ENCODE measurements at places on chromosomes 3 and 15. TPM values are rescaled to one million over a fixed set of nuclear protein-coding genes. Genes with fewer than 3 reads are reported as not detected.

The THPO gene
- polyA plus RNA-seq, result not detected

DNA sequence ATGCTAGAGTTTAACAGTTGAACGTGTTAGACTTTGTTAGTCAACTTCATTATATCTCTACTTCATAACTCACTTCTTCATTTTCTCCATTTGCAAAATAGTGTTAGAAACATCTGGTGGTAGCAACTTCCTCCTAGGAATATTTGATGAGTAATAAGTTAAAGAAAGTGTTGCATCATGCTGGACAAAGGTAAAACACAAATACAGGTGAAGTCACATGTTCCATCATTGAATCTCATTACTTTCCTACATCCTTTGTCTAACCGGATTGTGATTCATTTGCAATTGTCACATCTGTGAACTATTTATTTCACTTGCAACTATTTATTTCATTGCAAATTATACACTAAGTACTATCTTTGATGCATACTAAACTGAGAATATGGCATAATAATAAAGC is 186.5 kb downstream of the TUSC7 start:
- DNase-seq, result no peak

GRCh38 chr3:64187065-64187959 is 38.0 kb downstream of the PRICKLE2 start:
- DNase-seq, result no peak

DNA sequence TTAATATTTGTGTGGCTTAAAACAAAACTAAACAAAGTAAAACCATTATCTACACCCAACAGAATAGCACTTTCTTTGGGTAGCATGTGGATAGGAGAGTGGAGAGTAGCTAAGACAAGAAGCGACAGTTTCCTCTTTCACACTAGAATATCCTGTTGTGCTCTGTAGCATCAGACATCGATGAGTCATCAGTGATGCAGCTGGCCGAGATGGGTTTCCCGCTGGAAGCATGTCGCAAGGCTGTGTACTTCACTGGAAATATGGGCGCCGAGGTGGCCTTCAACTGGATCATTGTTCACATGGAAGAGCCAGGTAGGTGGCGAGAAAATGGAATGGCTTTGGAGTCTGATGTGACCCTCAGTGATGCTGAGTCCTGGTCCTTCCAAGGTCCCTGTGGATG is 108.1 kb downstream of the USP13 start:
- no peak for DNase-seq

- DNase-seq, result no peak
These were observed 9.1 kb downstream of the NCEH1 start for GRCh38 chr3:172701751-172702150.

The NPAP1 gene
- not detected for polyA plus RNA-seq

DNA sequence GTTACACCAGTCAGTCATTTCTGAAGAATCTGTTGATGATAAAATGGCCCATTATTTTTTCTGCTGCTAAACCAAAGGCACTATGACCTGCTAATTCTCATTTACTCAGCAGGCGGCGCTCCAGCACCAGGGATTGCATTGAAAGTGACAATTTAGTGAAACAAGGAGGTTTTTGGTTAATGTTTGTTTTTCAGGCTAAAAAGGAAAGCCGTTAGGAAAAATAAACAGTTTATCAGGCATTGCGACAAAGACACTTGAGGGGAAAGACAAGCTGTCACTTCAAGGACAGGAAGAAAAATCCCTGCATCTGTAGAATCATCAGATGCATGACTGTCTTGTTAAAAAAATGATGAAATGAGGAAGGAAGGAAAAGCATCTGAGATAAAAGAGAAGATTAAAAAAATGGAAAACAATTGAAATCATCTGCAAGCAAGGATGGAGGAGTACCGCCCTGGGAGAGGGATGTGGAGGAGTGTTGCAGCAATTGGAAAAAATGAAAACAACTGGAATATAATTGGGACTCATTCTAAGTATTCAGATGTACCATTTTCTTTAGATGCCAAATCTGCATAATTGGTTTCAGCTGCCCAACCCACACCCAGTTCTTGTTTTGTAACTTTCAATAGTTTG is 54.0 kb downstream of the NR1D2 start:
- peak; percentile 30 for DNase-seq

DNA sequence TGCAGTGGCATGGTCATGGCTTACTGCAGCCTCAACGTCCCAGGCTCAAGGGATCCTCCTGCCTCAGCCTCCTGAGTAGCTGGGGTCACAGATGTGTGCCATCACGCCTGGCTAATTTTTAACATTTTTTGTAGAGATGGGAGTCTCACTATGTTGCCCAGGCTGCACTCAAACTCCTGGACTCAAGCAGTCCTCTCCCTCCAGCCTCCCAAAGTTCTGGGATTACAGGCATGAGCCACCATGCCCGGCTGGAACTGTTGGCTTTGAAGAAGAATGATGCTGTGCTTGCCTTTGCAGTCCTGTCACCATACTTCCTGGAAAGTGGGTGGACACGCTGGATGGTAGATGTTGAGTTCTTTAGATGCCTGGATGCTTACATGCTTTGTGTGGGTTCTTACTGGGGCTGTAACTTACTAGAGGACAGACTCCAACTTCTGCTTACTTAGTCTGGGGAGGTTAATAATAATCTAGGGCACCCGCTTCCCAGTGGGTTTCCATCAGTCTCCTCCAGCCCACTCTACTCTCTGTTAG is 36.7 kb downstream of the IGF1R start:
- no peak for DNase-seq

DNA sequence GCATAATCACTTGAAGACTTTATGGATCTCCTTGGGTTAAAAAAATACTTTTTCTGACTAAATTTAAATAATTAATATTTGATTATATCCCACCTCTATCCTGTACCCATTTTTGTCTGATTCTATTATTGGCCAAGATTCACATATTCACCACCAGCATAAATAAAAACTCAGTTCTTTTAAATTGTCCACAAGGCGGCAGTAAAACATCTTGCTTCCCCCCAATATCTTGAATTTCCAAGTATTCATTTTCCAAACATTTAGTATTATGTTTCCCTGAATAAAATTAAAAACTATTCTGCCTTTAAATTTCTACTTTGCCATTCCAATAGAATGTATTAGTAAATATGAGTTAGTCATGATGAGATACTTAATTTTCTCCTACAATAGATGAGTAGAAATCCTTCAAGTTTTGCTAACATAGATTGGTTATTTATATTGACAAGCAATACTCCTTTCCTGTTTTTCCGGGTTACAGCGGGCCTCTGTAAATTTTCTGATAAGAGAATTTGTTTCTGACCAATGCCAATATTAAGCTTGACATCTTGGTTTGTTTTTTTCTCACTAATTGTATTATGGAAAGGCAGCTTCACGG is 218.7 kb upstream of the MDFIC2 start:
- DNase-seq, result no peak

DNA sequence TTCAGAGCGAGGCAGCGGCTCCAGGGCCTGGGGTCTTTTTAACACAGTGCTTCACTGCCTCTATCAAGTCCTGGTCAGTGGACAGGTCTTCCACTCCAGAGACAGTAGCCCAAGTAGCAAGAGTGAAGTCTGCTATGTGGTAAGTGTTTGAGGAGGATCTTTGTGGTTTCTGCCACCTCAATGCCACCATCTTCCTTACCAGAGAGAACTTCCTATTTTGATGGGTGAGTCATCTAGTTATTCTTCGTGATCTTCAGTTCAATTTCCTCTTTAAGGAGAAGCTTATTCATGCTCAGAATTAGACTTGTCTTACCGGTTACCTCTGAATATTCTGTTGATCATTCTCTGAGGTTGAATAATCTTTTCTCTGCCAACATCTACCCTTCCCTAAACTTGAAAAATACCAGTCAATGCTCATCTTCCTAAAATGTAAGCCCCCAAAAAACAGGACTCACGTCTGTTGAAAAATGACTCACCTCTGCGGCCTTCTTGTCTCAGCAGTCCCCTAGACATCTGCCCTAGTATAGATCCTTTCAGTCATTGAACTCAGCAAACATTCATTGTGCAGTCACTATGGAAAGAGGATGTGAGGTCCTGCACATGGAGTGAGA is 32.2 kb upstream of the BCL6 start:
- peak; percentile 57 for DNase-seq

GRCh38 chr3:158847452-158847821 is 45.6 kb downstream of the MFSD1 start:
- no peak for DNase-seq

GRCh38 chr3:69967156-69967555 is 32.4 kb upstream of the SAMMSON start:
- no peak for DNase-seq

- peak; percentile 77 for DNase-seq
These were observed 10.9 kb downstream of the GNB5 start for GRCh38 chr15:52180196-52180835.

Measured in CD8-positive, alpha-beta memory T cell (primary cell).